Skeletal muscle cell (primary cell): ENCODE measurements at places on chromosomes 5 and 9.

DNA sequence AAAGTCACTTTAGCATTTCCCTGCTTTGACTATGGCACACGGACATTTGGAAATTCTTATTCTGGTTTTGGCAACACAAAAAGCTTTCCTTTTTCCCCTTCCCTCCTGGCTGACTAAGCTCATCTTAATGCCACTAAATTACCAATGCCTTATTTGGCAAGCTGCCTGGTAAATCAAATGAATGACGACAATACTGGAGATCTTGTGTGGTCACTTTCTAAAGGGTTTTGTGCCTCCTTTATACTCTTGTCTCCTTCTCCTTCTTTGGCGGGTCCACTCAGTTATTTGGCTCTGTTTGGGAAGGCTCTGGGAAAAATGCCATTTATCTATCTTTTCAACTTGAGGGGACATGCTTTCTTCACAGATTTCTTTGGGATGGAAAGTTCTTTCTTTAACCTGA, 34.9 kb downstream of the SH3GL2 start:
- peak; percentile 64 for DNase-seq

- no peak for DNase-seq
Measured at GRCh38 chr9:91734371-91734981, 215.6 kb downstream of the ROR2 start.

DNA sequence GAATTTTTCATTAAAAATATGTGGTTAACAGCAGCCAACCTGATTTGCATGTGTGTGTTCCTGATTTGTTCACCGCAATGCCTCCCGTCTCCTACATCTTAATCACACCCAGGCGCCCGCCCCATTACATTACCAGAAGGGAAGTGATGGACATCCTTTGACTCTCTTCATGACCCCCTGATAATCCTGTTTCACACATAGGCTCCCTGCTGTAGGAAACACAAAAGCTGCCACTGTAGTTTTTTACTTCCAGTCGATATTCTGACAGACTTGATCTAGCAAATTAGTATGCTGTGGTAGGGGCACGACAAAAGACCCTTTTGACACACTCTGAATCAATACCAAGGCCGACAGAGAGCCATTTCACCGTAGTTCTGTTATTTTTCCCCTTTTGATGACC, 287.8 kb upstream of the ISL1 start:
- DNase-seq: no peak

DNA sequence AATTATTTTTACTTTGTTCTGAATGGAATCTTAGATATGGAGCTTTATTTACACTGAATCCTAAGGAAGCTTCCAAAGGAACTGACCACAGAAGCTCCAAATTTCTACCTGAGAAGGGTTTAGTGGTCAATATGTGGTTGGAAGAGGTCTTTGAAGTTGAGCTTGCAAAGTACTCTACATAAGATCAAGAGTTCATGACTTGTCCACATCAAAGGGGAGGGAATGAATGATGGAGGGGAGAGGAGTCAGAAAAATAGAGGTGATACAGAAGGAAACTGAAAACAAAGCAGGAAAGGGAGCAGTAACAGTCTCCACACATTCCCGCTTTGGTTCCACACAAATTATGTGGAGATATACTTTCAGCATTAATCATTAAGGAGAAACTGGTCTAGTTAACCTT, 450.9 kb downstream of the HINT1 start:
- no peak for DNase-seq

DNA sequence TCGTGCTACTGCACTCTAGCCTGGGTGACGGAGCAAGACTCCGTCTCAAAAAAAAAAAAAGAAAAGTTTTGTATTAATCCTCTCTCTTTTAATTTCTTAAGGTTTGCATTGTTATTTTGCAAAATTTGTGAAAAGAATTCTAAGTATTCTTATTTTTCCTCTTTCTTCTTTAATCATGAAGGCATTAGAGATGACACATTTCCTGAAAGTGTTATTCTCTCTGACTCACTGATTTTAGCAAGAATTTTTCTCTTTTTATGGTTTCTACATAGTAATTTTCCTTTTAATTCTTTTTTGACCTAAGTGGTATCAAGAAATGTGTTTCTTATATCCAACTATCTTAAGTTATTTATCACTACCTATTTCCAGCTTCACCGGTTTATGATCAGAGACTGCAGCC, 78.0 kb downstream of the NSUN2 start:
- no peak for DNase-seq

DNA sequence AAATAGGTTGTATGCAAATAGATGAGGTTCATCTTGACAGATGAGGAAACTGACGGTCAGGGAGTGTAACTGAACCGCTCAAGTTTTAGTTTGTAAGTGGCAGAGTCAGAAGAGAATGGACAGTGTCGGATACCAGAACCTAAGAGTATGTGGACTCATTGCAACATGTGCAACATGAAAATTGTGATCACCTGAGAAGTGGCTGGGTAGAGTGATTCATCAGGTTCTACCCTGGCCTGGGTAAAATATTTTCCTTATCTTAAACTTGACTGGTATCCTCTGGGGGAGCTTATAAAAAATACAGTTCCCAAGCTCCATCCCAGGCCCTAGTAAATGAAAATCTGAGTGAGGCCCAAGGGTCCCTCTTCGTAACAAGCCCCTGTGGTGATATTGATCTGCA, 35.2 kb upstream of the MIER3 start:
- no peak for DNase-seq

DNA sequence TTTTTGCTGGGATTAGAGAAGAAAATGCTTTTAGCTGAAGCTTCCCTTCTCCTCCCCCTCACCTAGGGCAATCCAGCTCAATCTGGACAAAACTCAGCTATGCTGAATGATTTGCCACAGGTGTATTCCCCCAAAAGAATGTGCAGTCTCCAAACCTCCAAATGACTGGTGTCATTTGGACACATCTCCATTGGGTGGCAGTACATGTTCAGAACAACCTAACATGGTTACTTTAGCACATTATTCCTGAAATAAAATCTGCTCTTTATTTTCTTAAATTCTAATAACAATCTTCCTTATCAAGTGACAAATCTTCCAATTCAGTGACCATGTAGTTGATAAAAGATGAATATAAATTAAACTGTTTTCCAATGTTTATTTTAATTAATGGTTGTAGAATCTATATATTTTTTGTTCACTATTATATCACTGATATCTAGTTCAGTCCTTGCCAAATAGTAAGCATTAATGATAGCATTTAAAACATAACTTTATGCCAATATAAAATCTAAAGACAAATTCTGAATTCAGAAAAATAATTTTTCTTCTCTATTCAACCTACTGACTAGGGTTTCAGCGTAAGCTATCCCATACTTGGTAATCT, 61.3 kb upstream of the MOCS2 start:
- no peak for DNase-seq

DNA sequence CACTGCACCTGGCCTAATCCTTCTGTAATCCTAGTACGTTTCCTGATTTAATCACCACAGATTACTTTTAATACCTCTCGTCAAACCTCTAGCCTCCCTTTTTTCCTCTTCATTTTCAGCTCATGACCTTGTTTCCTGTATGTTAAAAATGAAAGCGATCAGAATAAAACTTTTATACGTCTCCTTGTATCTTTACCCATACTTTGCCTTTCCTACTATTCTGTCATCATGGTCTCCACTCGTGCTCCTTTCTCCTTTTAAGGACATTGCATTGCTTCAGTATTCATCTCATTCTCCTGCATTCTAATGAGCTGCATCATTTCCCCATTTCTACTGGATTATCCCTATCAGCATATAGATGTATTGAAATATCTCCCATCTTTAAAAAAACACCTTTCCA, 8.5 kb downstream of the CDC42SE2 start:
- no peak for DNase-seq

DNA sequence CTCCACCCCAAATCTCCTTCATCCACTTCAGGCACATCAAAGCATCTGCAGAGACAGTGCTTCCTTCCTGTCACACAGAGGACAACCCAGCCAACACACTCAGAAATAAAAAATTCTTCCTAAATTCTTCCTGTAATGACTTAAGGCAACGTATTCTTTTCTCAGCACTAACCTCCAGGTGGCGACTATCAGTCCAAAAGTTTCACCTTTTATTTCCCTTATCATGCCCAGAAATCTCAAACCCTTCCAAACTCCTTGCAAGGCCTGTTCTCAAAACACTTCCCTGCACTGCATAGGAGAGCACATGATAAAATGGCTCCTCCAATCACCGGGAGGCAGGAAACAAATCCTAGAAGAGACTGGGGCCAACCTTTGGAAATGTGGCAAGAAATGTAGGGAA, 35.1 kb downstream of the SLIT3 start:
- no peak for DNase-seq

DNA sequence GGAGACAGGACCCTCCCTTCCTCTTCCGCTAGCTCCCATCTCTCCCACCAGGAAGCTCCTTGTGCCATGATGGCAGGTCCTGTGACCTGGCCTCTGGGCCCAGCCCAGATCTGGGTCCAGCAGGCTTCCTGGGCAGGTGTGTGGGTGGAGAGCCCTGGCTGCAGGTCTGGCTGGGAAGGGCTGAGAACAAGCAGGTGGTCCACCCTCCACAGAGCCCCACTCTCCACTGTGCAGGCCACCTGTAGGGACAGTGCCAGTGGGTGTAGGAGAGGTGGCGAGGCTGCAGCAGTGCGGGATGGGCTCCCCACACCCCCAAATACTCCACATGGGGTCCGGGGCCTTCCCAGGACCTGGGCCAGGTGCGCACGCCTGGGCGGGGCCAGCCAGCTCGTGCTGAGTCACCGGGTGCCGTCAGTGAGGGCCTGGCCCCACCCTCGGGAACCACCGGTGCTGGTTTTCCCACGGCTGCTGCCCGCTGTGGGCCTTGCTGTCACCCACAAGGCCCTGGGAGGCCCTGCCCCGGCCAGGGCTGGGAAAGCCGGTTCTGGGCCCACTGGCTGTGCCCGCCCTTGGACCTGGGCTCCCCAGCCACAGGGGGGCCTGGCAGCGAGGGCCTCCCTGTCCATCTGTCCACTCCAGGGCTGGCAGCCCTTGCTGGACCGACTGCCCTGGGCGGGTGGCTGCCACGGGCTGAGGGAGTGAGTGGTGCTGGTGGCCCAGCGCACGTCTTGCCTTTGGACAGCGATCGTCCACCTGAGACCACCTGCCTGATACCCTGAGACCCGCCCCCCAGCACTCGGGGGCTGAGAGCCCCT, 9.3 kb upstream of the NRARP start:
- no peak for DNase-seq

GRCh38 chr9:33794560-33794959, 801 bp upstream of the PRSS3 start:
- no peak for DNase-seq

DNA sequence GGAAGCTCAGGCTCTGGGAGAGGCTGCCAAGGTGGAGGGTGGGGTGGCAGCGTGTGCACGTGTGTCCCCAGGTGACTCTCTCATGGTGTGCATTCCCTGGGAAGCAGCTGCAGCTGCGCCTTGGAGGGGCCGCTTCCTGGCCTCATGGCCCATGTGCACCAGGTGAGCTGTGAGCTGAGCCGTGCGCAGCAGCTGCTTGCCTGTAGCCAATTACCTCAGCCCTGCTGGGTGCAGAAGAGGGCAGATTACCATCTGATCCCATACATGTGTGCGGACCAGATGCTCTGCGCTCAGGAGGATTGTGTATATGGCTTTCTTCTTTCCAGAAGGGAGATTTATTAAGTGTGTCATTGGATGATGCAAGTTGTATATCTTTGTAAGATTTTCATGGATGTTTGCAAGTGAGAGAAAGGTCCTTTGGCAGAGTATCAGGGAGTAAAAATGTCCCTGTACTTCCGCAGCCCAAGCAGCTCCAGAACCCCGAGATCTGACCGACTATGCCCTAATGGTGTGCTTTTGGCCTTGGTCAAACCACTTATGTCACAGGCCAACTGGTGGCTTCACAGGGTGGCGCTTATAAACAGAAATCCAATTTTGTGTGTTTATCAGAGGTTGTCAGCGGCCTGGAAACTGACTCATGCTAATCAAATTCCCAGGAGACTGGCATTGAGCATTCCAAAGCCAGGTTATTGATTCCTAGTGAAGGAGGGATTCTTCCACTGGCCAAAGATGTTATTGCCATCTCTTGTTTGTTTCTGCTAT, 229.3 kb downstream of the GOLPH3 start:
- DNase-seq: no peak

- no peak for DNase-seq
Measured at GRCh38 chr9:33852216-33852826, 35.4 kb downstream of the UBE2R2 start.

DNA sequence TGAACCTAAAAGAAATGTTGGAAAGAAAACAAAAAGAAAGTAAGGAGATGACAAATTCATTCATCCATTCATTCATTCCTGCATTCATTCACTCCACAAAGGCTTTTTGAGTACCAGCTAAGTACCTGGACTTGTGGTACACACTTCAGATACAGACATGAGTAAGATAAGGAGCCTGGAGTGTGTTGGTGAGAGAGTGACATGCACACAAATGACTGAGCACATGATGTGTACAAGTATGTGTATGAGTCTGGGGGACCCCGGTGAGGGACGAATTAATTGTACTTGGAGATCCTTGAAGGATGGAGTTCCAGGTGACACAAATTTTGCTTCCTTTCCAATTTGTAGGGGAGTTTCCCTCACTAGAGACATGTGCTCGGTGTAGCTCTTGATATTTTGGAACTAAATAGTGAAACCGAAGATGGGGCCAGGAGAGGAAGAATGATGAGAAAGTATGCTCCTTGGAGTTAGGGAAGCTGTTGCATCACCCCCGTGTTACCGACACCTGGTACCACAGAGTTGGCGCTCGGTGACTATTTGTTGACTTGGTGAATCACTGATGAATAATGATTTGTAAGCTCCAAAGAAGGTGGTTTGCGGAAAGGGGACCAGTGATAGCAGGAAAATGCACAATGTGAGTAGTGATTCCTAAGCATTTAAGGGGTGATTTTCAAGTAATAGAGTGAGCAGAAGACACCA, 509.8 kb downstream of the CCDC171 start:
- peak; percentile 96 for DNase-seq

GRCh38 chr9:74078647-74079046, 418.5 kb upstream of the RORB start:
- no peak for DNase-seq

GRCh38 chr5:126680191-126680817, 79.6 kb downstream of the PHAX start:
- DNase-seq: no peak

- DNase-seq: peak; percentile 60
Measured at GRCh38 chr9:12708562-12709298, 15.5 kb downstream of the TYRP1 start.

DNA sequence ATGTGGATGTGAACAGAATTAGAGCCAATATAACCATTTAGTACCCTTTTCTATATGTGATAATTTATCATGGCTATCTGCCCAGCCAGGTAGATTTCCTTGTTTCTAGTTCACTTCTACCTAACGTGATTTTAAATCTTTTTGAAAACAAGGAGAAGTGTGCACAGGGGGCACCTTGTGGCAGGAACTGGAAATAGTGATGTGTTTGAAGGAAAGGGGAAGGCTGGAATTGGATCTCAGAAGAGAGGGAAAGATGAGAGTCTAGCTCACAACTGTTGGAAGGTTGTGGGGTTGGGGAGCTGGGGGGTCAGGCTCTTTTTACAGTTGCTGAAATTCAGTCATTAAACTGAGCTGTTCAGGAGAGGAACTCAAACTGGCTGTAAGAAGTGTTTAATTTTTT, 219.5 kb downstream of the KCTD16 start:
- no peak for DNase-seq

- DNase-seq: no peak
Measured at GRCh38 chr5:168481330-168481788, 4.9 kb upstream of the RARS1 start.
